ENCODE measurements at places on chromosomes 3 and 15. TPM values are rescaled to one million over a fixed set of nuclear protein-coding genes. Genes with fewer than 3 reads are reported as not detected.
A peak's percentile ranks its signal among the peaks of the same experiment; 100 is the strongest.

CEMIP gene
- 0.04 TPM for total RNA-seq

ROBO1 gene
- total RNA-seq, result not detected

BFSP2 gene
- total RNA-seq, result not detected

SEMA3G gene
- 0.82 TPM for total RNA-seq

ZBTB20 gene
- total RNA-seq, result 17.7 TPM

SLC30A4 gene
- total RNA-seq, result 1.1 TPM

FGD5 gene
- total RNA-seq, result 0.06 TPM

TMEM266 gene
- total RNA-seq, result not detected

DNA sequence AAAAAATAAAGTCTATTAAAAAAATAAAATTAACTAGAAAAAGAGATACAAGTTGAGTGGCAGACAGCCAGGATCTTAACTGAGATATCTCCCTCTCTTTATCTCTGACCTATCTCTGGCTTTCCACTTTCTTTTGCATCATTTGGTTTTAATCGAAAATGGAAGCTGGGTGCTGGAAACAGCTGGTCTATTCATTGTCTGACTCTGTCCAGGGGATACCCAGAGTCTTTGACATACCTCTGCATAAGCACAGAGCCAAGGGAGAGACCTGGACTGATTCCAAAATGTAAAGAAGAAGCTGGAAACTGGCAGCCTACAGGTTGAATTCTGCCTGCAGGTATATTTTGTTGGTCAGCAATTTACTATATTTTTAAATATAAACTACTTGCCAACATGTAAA, 29.6 kb upstream of the CRBN start:
- no peak for ATAC-seq

DNA sequence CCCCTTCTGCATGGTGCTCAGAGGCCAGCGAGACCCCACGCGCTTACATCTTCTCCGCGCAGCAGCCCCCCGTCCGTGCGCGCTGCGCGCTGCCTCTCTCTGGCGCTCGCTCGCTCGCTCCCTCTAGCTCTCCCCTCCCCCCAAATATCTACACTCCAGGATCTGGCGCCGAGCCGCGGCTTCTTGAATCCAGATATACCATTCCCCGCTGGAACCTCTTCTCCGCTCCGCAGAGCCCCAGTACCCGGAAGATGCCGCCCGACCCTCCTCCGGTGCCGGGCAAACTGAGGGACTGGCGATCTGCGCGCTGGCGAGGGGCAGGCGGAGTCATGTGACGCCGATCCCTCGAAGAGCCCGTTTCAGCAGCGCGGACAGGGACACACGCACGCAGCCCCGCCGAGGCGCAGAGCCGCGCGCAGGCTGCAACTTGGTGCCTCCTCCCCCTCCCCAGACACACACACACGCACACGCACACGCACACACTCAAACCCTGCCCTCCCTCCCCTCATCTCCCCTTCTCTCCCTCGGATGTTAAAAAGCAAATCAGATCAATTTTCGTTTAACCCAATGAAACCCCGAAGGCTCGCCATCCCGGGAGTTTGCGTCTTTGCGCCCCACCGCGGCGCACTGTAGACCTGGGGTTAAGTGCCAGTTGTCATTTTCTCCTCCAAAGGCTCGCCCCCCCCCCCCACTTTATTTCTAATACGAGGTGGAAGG, at the start of gene RASGRF1:
TSS of gene RASGRF1 (minus strand) at position 294 of the 717 bp plus-strand sequence. CDS start at position 12, 282 bp downstream.
- no peak for ATAC-seq

DNA sequence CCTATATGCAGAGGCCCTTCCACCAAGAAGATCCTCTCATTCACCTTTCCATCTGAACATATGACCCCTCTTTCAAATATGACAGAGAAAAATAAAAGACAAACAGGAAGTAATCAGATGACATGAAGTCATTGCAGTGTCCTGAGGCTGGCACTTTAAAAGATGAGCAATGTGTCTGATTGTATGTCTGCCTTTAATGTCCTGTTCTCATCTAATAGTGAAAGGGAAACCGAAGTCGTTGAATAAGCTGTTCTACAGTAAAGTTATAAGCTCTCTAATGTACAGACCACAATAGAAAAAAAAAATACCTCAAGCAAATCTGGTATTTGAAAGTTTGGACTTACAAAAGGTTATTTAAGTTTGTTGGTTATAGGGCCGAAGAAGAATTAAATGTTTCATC, 243.0 kb downstream of the CLSTN2 start:
- ATAC-seq, result no peak

- ATAC-seq, result no peak
These were observed 20.1 kb upstream of the ZCWPW2 start for GRCh38 chr3:28328188-28329151.

DNA sequence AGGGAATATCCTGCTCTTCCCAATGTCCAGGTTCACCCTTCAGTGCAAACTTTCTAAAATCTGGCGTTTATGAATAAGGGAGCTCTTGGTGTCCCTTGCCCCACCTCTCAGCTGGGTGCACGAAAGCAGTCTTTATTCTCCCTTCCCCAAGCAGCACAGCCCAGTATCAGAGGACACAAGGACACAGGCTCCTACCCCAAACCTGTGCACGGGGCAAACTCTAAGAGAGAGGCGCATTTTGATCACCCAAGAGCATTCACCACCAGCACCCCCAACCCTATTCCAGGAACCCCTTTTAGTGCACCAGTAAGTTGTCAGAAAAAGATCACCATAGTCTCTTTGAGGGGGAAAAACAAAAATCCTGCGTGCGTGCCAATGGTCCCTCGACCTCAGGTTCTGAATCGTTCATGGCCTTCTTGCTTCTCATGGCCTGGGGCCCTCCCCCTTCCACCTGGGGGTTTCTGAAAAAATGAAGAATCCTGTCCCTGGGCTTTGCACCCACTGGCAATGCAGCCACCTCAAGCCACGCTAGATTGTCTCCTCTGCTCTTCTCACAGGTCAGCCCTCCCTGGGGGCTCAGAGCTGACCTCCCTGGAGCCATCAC, 78.9 kb downstream of the FAM174B start:
- ATAC-seq, result no peak

DNA sequence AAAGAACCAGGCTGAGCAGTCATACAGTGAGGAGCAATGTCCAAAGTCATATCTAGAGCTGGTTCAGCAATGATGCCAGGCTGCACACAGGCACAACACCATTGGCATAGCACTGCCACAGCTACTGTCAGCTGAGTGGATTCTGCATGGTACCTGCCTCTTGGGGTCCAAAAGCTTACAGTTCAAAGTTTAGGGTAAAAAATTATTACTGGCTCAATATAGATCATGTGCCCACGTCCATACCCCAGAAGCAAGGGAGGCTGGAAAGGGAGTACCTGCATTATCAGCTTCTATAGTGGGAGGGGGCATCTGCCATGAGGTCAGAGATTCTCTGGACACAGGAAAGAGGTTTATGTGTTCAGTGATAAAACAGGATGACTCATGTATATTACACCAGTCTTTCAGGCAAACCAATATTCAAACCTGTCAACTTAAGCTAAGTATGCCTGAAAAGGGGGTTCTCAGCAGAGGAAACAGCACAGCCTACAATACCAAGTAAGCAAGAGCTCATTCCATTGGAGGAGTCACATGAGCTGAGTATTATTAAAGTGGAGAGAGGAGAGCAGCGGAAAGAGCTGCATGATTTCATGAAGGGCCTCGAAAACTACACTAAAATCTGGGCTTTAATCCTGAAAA, 99.0 kb downstream of the ANO10 start:
- ATAC-seq, result no peak

GRCh38 chr15:96047255-96047931, 283.1 kb upstream of the NR2F2 start:
- no peak for ATAC-seq

DNA sequence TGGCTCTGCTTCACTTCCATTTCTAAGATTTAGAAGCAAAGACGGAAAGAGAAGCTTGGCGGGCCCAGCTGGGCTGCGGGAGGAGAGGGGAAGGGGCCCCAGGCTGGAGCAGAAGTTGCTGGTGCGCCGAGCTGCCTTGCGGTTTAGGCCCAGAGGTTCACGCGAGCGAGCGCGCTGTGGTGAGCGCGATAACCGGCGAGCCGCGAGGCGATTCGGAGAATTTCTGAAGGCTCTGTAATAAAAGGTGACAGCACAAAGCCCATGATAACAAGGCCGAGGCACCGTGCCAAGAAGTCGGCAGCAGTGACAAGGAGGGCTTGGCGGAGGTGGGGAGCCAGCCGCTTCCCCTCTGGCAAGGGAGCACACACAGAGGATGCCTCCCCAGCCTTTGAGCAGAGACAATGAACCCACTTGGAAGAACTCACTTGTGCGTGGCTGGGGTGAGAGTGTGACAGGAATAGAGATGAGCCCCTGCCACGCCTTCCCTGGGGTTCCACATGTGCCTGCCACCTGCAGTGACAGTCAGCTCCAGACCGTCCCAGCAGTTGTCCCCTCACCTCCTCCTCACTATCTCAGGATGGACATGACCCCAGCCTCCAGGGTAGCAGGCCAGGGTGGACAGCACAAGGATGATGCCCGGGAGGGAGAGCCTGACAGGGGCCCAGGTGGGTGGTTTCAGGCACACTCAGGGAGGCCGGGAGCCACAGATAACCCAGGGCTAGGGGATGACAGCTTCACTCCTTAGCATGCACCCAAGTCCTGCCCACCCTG, 315.2 kb downstream of the UACA start:
- peak; percentile 32 for ATAC-seq

DNA sequence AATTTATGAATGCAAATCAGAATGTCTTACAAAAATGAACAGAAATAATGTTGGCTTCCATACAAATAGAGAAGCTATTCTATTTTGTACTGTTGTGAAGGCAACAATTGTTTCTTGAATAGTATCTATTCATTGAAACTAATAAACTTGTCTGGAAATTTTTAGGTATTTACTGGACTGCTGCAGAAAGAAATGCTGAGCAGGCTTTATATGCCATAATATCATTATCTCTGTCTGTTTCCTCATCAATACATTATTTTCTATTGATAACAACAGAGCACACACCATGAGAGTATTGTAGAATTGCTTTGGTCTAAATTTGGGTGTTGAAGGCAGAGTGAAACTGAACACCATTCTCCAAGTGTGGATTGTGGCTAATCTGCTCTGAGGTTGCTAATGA, 216.5 kb upstream of the CGNL1 start:
- ATAC-seq, result no peak

- no peak for ATAC-seq
These were observed 187.2 kb upstream of the SLITRK3 start for GRCh38 chr3:165383381-165383780.

DNA sequence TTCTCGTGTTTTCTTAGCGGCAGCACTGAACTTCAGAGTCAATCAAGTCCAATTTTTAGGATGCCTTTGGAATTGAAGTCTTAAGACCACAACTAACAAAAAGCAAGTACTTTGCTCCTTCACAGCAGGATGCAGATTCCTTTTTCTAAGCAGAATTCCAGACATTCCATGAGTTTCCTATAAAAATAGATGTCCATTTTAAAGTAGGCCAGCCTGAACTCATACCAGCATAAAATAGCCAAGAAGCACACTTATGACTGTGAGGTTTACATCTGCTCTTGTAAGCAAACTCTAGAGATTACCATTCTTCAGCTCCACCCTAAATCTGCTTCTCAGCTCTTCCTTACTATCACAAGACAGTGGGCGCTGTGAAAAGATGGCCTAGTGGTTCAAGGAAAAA, 85.8 kb downstream of the THBS1 start:
- ATAC-seq, result no peak

DNA sequence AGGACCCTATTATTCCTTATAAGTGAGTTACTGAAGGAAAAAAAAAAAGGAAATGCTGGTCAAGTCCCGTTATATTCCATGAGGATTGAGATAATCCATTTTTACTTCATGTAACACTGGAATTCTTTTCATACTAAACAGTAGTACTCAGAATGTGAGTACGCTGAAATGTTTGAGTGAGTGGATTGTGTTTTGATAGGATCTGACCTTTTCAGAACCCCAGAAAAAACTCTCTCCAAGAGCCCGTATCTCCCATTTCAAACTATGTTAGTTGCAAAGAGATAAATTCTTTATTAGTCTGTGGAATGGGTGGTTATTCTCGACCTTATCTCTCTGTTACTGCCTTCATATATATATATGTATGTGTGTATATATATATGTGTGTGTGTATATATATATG, 2.5 kb upstream of the LPP start:
- no peak for ATAC-seq

GRCh38 chr3:1172644-1173043, 79.8 kb downstream of the CNTN6 start:
- ATAC-seq, result no peak

DNA sequence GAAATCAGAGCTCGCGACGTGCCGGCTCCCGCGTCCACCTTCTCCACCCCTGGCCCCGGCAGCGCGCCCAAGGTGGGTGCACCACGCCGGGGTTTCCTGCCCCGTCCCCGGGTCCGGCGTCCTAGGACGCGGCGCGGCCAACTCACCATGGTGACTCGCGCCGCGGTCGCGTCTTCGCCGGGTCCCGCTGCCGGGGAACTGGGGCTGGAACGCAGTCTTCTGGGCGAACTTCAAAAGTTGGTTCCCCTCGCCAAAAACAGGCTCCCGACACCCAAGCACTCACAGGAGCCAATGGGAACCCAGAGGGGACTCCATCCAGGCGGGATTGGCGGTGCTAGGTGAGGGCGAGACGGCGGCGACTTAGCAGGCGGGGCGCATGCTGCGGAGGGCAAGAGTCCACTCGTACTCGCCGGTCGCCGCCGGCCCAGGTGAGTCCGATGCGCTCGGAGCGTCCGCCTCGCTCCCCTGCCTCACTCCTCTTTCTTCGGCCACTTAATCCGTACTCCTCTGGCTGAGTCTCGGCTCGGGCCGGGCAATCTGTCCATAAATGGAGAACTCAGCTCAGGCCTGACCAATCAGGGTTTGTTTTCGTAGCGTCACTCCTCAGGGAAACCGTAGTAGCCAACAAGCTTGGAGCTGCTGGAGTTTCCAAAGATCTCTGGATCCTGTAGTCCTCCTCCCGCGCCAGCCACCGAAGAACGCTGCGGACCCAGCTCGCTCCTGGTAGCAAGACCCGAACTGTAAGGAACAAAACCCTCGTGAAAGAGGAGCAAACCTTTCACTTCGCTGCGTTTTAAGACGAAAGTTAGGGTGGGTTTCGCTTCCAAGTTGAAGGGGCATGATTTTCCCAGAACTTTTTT, at the start of gene MYO1E:
TSS of gene MYO1E (minus strand) at position 520 of the 860 bp plus-strand sequence. CDS start at position 149, 371 bp downstream.
- peak; percentile 81 for ATAC-seq

GRCh38 chr3:36991923-36992805, 767 bp downstream of the EPM2AIP1 start:
- ATAC-seq, result no peak

GRCh38 chr3:71850654-71851053, 65.7 kb upstream of the PROK2 start:
- ATAC-seq, result no peak

- ATAC-seq, result no peak
These were observed 126.8 kb downstream of the KCNAB1 start for GRCh38 chr3:156246961-156247725.

DNA sequence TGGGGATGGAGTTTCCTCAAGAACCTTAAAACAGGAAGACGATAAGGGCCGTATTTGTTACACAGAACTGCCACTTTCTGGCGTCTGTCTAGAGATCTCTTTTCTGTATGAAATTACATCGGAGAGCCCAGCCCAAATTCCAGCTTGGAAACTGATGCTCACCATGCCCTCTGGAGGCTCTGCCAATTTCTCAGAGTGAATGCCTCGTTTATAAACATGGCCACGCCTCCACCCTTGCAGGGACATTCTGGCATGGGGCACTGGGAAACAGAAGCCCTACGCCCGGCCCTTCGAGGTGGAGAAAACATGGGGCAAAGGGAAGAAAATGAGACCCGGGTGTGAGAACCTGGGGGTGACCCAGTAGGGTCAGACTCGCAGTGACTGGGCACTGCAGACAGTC, 53.4 kb upstream of the SEC13 start:
- ATAC-seq, result no peak

Data from activated T-helper 17 cell treated with anti-CD3 and anti-CD28 coated beads, Interleukin-2, amount 50 U/mL, for 72 hours (primary cell).